ENCODE measurements at places on chromosomes 12 and 14. TPM values are rescaled to one million over a fixed set of nuclear protein-coding genes. Genes with fewer than 3 reads are reported as not detected.

DNA sequence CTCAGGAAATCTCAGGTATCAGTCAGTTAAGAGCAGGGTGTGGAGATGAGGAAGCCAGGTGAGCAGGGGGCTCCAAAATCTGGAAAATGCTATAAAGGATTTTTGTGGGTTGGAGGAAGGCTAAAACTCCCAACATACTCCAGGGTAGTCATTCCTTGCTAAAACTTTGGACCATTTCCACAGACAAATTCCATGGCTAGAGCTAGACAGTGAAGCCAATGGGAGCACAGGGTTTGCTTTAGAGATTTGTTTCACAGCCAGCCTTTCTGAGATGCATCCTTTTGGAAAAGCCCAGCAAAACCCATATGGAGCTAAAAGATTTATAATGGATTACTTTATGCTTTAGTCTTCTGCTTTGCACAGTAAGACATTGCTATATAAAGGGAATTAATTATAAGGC lies 146.5 kb downstream of the SAMD4A start:
- peak; percentile 30 for DNase-seq

Gene MAP1LC3B2
- 1.2 TPM for total RNA-seq

- peak; percentile 28 for DNase-seq
Observed at GRCh38 chr14:32102152-32102787, 25.2 kb downstream of the ARHGAP5 start.

Gene PZP
- not detected for total RNA-seq

- no peak for DNase-seq
Observed at GRCh38 chr12:66062290-66062625, 68.3 kb downstream of the LLPH start.

Gene SCFD1
- 91.9 TPM for total RNA-seq

DNA sequence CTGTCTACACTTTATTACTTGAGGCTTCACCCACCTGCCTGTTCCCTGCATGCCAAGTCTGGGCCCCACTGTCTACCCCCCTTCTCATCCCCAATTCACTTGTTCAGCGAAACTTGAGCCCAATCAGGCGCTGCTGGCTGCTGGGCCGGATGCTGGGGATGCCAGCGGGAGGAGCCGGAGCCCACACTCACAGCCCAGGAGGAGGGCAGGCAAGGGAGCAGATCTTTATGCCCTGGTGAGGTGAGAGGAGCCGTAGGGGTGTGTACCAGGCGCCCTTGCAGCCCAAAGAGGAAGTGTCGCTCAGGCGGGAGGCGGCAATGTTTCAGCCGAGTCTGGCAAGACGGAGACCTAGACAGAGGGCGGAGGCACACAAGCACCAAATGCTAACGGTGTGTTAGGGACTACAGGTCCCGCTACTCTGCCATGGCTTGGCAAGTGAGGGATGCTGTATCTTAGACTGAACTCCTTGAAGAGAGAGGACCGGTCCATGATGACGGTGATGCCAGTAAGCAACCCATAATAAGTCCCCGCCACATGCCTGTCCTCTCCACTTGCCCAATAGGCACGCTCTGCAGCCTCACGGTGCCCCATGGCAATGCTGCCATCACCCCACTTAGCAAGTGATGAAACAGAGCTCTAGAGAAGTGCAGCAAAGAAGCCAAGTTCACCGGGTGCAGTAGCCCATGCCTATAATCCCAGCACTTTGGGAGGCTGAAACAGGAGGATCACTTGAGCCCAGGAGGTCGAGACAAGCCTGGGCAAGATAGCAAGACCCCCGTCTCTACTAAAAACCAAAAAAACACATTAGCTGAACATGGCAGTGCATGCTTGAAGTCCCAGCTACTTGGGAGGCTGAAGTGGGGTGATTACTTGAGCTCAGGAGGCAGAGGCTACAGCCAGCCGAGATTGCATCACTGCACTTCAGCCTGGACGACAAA lies 41.6 kb downstream of the LRRC74A start:
- DNase-seq: no peak

- no peak for DNase-seq
Observed at GRCh38 chr14:95331708-95332408, 12.2 kb upstream of the CLMN start.

Gene NCOR2
- 17.2 TPM for total RNA-seq

Gene ACVRL1
- 20.8 TPM for total RNA-seq

DNA sequence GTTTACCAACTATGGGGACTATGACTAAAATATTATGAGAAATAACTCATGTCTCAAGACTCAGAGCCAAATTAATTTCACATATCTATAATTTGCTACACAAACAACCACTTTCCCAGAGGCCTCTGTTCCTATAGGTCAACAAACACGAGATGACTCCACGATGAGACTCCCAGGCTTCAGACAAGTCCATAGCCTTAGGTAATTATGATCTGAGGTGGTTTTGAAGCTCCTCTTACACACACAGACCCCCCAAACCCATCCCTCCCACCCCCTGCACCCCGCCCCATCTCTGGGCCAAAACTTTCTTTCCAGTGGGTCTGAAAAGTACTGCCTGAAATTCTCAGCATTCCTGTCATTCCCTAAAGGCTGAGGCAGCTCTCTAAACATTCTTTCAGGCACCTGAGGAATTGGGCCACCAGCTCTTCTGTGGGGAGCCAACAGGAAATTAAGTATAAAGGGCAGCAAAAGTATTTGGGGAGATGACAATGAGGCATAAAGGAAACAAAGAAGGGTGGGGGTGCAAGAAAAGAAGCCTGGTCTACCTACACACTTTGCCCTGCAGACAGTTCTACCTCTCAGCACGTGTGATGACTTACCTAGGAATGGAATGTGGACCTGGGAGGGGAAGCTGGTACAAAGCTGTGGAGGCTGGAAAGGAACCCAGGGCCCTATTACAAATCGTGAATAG lies 143.6 kb downstream of the PAWR start:
- peak; percentile 94 for DNase-seq

Gene COL2A1
- total RNA-seq: not detected

Gene HSPB8
- total RNA-seq: 21.3 TPM

Gene GNB3
- total RNA-seq: 1.3 TPM

DNA sequence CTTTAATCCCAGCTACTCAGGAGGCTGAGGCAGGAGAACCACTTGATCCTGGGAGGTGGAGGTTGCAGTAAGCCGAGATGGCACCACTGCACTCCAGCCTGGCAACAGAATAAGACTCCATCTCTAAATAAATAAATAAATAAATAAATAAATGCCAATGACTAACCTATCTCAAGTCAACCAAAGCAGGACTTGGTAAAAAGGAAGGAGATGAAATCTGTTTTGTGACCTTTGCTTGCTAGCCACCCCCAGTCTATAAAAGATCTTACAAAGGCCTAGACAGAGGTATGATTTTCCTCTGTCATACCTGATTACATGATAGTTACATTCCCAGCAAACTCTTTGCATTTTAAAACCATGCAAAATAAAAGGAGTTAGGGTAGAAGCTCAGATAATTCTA lies 13.5 kb upstream of the METTL17 start:
- no peak for DNase-seq

DNA sequence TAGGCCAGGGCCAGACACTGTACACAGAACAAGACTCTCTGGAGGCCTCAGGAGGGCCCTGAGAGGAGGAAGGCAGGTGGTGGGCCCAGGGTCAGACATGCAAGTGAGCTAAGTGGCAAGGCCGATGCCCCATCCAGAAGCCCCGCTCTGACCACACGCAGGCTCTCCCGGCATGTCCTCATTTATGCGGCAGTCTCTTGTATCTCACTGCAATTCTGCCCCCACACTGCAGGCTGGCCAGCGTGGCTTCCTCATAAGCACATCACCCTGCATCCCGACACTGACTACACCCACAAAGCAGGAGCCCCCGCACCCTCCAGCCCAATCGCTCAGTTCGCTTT lies 17.5 kb downstream of the SSH1 start:
- DNase-seq: no peak
